ENCODE measurements at places on chromosomes 12 and 14.

GRCh38 chr12:26520109-26520508 lies 312.9 kb downstream of the ITPR2 start:
- no peak for DNase-seq

GRCh38 chr12:96502477-96502876 lies 13.1 kb downstream of the CFAP54 start:
- DNase-seq = no peak

DNA sequence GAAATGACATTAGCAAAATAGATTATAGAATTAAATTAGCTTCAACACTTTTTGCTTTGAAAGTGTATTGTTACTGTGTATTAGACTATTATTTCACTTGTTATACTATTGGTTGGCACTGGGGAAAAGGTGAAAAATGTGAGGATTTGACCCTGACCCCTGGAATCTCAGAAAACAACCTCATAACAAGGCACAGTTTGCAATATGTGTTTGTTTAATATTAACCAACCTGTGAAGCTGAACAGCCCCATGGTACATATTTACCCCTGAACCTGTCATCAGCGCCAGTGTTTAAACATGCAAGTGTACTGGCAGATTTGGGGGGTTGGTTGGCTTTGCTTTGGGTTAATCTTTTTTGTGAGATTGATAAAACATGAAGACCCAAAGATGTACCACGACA lies 11.7 kb downstream of the SLC38A4 start:
- no peak for DNase-seq

DNA sequence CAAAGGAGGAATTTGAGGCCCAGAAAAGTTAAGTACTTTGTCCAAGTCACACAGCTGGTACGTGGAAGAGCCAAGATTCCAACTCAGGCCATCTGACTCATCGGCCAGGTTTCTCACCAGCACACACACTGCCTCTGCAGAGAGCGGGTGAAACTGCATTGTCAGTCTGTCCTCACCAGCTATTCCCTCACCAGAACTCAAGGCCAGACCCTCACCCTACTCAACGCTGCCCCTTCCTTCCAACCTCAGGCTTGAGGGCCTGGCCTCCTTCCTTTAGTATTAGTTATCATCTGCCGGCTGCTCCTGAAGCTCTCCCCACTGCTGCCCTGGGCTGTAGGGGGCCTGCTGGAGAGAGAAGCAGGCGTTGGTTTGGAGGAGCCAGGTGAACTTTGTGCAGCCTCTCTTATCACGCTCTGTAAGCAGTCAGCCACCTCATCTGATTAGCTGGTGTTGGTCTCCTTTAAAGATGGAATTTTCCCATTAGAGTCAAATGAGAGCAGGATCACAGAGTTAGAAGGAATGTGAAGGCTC lies 16.6 kb upstream of the PLEK2 start:
- no peak for DNase-seq

DNA sequence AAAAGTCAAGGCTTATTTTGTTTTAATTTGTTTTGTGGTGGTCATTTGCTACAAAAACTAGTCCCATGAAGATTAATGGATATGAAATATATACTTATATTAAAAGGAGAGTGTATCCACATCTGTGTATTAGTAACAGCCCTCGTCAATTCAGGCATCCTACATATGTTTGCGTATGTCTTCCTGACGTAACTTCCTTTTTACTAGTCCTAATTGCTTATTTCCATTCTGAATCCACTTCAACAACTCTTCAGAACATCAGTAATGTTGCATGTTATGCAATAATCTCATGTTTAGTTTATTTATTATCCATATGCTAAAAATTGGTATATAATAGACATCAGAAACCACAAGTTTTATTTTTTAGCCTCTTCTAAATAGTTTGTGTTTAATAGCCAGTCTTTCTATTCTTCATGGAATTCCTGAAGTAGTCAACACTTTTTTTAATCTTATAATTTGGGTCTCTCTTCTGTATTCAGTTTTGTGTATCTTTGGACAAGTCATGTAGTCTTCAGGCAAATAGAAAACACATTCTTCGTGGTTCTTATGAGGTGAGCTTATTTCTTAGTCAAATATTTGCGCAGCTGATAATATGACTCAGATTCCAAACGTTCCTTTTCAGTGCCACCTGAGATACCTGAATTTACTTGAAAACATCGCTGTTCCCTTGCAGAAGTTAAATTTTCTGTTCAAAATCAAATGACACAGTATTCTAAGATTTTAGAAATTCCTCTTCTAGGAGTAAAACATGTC lies 268.6 kb downstream of the CCDC59 start:
- DNase-seq = no peak

All from esophagus squamous epithelium (tissue), 5 donors.